Cardiac muscle cell (in vitro differentiated cells and primary cell): ENCODE measurements at places on chromosomes 12 and 14. TPM values are rescaled to one million over a fixed set of nuclear protein-coding genes. Genes with fewer than 3 reads are reported as not detected.

GRCh38 chr14:105479431-105480158 lies 5.0 kb downstream of the CRIP2 start:
- peak overlapping the region; percentile 87 for H3K27ac ChIP-seq
- peaks cover 8% of the 10 kb centered on the region for H3K36me3 ChIP-seq
- H3K27me3 ChIP-seq: peaks cover 14% of the 10 kb centered on the region
- DNase-seq: no peak
- H3K4me1 ChIP-seq: peaks cover 61% of the 10 kb centered on the region

DNA sequence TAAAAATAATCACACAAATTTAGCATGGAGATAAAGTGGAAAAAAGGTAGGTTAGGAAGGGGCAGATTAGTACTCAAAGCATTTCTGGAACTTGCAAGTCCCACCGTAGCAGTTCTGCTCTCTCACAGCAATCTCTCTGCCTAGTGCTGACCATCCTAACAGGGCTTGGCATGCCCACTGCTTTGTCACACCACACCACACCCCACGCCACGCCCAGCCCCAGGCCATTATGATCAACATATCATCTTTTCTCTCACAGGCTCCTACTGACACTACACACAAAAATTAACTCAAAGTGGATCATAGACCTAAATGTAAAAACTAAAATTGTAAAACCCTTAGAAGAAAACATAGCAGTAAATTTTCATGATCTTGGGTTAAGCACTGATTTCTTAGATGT lies 273.7 kb downstream of the DAD1 start:
- DNase-seq: no peak
- H3K36me3 ChIP-seq: no peaks in the 10 kb centered on the region
- H3K4me1 ChIP-seq: no peaks in the 10 kb centered on the region
- no peaks in the 10 kb centered on the region for H3K27me3 ChIP-seq

The HOXC12 gene
- total RNA-seq: not detected in 2 replicates

DNA sequence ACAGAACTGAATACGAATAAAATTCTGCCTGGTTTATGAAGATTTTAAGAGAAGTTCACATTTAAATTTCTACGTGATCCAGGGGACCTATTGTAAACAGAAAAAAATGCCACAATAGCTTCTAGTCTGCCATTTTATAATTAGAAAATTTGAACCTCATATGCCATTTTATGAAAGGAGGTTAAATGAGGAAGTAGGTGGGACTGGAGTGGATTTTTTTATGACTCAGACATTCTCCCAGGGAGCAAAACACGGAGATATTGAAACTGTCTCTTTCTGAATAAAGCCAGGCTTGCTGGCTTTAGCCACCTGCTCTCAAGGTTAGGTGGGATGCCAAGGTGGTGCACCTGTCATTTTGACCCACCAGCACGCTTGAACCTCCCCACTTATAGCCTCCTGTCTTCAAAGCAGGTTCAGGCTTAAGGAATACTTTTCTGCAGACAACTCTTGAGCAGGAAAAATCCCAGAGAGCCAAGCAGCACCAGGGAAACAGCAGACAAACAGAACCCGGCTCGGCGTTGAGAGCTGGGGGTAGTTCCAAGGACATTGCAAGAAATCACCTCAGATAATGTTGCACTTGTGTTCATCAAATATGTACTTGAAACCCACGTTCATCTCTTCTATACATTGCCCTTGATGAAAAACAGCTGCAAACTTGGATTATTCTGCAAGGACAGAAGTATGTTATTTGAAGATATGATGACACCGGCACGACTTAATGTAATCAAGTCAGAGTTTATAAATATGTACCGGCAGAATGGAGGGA lies 203.7 kb downstream of the PPM1H start:
- H3K4me1 ChIP-seq: no peaks in the 10 kb centered on the region
- no peak for DNase-seq
- H3K4me3 ChIP-seq: no peak overlapping the region
- no peaks in the 10 kb centered on the region for H3K27me3 ChIP-seq
- H3K27ac ChIP-seq: no peak overlapping the region

DNA sequence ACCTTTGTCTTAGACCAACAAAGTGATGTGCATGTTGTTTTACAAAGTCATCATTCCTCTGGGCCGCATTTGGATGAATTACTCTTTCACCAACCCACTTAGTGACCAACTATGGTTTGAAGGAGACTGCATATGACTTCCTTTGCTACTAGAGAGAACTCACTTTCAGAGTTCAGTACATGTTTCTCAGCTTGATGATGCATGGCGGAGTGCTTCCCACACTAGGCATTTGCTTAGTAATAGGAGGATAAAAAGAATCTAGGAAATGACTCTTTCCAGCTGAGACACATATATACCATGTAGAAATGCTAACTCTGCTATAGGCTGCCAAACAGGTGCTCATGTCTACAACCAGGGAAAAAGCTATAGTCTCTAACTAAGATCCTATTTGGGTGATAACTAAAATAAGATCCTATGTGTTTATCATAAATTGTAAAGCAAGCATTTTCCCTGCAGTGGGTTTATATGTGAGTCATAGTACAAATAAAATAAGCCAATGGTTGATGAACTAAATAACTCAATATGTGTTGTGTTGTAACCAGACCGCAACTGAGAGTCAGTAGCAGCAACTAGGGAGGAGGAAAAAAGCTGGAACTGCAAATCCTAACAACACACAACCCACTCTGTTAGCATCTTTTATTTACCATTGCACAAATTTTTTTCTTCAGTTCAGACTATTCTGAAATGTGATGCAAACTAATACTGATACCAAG lies 87.2 kb downstream of the TSPAN8 start:
- H3K27ac ChIP-seq: no peak overlapping the region
- no peak for DNase-seq
- no peak overlapping the region for H3K4me3 ChIP-seq
- no peaks in the 10 kb centered on the region for H3K36me3 ChIP-seq

The GDF3 gene
- total RNA-seq: not detected in 2 replicates

The SIX6 gene
- not detected in 2 replicates for total RNA-seq

DNA sequence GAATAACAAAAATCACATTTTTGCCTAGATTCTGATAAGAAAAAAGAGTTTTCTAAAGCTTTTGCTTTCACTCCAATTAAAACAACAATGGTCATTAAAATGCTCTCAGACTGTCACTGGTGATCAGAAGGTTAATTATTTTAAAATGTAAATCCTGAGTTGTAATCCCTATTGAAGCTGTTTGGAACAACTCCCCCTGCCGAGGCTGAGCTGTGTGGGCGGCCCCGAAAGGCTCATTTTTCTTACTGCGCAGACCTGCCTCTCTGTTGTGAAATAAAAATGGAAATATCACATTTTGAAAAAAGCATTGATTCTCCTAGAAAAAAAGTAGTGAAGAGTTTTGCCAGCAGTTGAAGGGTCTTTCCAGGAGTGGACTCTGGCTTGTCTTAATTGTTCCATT lies 174.8 kb upstream of the CDKN3 start:
- DNase-seq: no peak
- H3K4me3 ChIP-seq: no peak overlapping the region
- peaks cover 34% of the 10 kb centered on the region for H3K4me1 ChIP-seq
- no peaks in the 10 kb centered on the region for H3K27me3 ChIP-seq
